ENCODE measurements at places on chromosomes 4 and X.

GRCh38 chrX:13013363-13014110 lies 30.9 kb downstream of the FAM9C start:
- no peak for DNase-seq

DNA sequence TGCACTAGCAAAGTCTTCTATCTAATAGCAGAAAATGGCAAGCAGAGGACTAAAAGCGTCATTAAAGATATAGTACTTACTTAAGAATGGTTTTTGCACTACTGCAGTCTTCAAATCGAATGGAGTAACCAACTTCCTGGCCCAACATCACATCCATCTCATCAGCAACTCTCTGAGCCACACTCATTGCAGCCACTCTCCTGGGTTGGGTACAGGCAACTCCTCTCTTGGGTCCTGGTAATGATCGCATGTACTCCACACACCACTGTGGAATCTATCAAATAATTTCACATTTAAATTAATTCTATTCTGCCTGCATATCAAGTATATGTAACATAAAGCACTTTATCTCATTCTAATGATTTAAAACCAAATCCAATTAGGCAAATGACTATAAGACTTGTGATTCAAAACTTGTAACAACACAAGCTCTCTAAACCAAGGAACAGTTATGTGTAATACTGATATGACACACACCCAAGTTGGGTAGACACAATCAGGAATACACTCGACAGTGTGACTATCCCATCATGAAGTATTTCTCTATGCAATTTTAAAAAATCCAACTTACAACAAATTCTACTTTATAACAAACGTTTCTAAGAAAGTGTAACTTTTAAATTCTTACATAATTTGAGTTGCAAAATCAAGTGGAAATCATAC lies 13.6 kb downstream of the DHX15 start:
- no peak for DNase-seq

- no peak for DNase-seq
These were observed 92.6 kb downstream of the IL13RA2 start for GRCh38 chrX:114924856-114925255.

DNA sequence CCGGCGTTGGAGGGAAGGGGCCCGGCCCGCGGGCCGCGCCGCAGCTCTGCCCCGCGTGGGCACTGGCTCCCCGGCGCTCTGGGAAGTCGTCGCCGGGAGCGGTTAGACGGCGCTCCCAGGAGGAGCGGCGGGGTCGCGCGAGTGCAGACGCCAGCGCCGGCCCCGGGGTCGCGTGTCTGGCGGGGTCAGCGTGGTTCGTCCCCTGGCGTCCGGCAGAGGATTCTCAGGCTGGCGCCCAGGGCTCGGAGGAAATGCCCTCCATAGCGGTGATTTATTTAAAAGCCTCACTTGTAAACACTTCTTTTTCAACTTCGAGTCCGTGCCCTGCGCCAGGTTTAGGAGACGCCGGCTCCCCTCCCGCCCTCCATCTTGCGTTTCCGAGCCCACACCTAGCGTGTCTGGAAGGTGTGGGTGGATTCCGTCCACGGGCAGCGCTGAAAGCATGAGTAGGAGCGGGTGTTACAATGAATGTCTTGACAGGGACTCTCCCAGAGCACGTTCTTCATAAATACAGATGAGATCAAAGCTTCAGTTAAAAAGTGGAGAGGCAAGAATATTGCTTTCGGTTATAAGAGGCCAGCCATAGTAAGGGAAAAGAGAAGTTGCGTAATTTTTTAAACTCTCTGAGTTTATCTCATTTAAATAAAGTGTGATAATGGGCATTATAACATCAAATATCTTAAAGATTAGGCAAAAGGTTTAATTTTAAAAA lies 692 bp downstream of the FAM241A start:
- DNase-seq = no peak

- no peak for DNase-seq
These were observed 763 bp downstream of the PYURF start for GRCh38 chr4:88522702-88523324.

DNA sequence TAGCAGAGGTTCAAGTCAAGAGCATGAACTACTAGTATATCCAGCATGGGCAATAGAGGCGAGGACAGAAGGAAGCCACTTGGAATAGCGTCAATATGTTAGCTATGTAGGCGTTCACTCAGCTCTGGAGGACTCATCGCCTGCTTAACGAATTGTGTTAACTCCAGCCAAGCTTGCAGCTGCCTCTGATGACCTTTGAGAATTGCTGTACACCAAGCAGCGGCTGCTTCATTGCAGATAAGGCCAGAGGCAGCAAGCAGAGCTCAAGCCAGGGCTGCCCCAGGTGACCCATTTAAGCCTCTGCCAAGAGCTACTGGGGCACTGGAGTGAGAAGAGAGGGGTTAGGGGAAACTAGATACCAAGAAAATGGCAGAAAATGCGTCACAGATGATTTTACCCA lies 160.2 kb upstream of the IGFBP7 start:
- no peak for DNase-seq

GRCh38 chrX:39507617-39508299 lies 590.0 kb downstream of the BCOR start:
- DNase-seq = no peak

DNA sequence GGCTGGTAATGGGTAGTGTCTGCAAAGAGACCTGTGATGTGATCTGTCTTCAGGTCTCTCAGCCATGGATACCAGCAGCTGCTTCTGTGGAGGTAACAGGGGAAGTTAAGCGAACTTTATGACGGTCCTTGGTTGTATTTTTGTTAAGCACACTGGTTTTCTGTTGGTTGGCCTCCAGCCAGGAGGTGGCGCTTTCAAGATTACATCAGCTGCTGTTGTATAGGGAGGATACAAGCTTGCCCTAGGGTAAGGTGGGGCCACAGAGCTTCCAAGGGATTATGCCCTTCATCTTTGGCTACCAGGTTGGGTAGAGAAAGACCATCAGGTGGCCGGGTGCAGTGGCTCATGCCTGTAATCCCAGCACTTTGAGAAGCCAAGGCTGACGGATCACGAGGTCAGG lies 834.2 kb upstream of the GALNTL6 start:
- DNase-seq = no peak

- DNase-seq = no peak
These were observed 166.0 kb upstream of the HAND2 start for GRCh38 chr4:173696011-173696410.

Measured in NCI-H187 treated with DMSO at 0.1 percent for 48 hours (cell line).